ENCODE measurements at places on chromosomes 4 and X.

- no peak for DNase-seq
These were observed at the start of gene WAS for GRCh38 chrX:48683411-48683982. Gene WAS (plus strand): TSS chrX:48683799. CDS start chrX:48683854, 55 bp downstream.

- no peak for DNase-seq
These were observed 45.1 kb upstream of the FAM9A start for GRCh38 chrX:8846266-8846665.

DNA sequence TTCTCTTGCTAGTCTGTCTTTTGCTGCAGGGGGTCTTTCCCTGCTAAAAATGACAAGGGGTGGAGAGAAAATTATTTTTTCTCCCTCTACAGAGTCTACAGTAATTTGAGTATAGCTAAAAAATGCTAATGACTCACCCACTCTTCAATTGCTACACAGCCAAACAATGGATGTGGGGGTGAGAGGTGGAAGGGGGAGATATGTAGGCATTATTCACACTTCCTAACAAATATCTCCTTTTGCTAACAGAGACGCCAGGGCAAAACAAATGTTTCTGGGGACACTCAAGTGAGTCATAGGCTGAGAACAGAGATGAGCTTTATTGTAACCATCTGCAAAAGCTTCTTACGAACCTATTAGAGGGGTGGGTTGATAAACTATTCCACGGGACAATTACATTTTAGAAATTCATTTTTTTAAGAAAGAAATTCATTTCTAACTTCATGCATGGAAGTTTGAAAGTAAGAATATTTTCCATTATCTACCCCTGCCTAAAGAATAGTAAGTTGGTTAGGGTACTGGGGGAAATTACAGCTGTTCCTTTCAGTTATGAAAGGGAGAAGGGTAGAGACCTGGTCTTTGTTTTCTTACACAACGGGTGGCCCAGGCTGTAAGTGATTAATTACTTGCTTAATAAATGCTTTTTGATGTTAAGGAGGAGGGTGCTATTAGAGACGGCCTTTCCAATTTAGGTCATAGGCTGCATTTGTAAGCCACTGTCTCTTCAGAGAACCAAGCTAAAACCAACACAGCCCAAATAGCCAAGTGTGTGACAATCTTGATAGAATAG is 12.8 kb downstream of the SCD5 start:
- DNase-seq = no peak

DNA sequence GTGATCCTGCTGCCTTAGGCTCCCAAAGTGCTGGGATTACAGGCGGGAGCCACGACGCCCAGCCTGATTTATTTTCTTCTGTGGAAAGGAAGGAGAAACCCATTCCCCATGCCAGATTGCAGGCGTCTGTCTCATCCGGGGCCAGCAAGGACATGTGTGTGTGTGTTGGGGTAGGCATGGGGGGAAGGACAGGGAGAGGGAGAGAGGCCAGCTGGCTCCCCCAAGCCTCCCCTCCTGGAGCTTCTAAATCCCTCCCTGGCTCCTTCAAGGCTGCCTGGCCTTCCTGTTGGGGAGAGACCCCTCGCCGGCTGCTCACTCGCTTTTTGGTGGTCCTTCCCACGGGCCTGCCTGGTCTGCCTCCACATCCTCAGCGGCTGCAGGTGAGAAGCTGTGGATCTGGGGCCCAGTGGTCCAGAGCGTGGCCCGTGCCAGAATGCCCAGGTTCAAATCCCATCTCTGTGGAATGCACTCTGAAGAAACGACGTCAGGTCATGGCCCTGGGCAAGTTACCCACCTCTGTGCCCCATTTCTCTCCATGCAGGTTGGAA is 1.3 kb upstream of the PLXNB3 start:
- no peak for DNase-seq

- DNase-seq = no peak
These were observed 119.3 kb downstream of the AFF1 start for GRCh38 chr4:87053802-87054767.

DNA sequence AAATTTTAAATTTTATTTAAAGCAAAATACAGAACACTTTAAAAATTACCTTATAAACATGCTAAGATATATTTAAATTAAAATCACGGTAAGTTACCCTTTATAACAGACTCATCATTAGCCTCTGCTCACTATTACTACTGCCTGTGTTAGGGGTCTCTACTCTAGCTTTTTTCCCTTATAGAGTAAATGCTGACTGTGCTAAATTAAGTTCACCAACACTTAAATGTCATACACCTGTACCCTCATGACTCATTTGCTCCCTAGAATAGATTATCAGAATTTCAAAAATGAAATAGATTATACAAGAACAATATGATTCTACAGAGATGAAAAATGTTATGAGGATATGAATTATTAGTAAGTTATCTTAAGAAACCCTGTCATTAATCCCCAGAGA is 131.1 kb upstream of the INPP4B start:
- no peak for DNase-seq

GRCh38 chrX:39335513-39336235 is 534.4 kb downstream of the MID1IP1 start:
- no peak for DNase-seq

GRCh38 chrX:88903989-88904718 is 157.1 kb downstream of the CPXCR1 start:
- no peak for DNase-seq

DNA sequence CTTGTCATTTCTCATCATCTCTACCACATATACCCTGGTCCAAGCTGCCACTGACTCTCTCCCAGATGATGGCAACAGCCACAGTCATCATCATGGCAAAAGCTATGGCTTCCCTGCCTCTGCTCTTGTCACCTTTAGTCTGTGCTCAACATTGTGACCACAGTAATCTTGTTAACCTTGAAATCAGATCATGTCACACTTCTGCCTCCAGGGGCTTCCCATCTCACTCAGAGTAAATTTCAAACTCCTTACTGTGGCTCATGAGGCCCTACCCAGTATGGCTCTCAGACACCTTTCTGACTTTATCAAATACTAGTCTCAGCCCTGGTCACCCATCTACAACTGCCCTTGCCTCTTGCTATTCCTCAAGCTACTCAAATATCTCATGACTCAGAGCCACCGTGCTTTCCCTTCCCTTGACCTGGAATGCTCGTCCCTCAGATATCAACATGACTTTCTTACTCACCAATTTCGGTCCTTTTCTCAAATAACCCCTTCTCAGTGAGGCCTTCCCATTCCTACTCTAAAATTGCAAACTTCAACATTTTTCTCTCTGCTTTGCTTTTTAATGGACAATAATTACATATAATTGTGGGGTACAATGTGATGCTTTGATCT is 41.1 kb upstream of the STIM2 start:
- no peak for DNase-seq

GRCh38 chrX:19129694-19130093 is 7.4 kb upstream of the ADGRG2 start:
- DNase-seq = no peak

GRCh38 chr4:85672116-85672515 is 197.2 kb downstream of the ARHGAP24 start:
- DNase-seq = no peak

DNA sequence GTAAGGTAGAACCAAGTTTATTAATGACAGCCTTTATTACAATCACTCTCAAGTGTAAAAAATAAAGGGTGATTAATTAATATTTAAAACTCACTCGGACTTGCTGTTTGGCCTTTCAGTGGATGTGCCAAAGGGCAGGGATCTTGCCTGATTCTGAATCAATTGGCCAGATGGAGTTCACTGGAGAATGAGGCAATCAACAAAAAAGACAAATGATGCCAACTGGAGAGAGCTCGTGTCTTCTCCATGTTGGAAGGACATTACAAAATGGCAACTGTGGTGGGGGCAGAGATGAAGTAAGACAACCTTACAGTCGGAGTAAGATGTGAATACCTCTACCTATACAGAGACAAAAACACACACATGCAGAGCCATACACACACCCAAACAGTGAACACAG is 188.0 kb downstream of the TSPAN5 start:
- DNase-seq = no peak

GRCh38 chr4:74377714-74378113 is 12.8 kb downstream of the EREG start:
- no peak for DNase-seq

DNA sequence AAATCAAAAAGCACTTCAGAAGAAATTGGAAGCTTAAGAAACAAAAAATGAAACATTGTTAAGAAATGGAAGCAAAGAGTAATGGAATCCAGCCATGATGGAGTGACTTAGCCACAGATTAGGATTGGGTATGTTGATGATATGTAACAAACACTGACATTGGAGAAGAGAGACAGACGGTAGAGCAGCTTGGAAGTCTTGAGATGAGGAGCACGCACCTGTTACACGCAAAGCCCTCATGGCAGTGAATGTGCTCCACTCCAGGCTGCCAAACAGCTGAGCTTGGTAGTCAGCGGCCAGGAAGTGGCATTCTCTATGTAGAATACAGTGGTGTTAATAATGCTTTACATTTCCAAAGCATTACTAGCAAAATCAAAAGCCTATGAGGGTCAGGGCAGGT is 56.9 kb upstream of the GPRIN3 start:
- no peak for DNase-seq

DNA sequence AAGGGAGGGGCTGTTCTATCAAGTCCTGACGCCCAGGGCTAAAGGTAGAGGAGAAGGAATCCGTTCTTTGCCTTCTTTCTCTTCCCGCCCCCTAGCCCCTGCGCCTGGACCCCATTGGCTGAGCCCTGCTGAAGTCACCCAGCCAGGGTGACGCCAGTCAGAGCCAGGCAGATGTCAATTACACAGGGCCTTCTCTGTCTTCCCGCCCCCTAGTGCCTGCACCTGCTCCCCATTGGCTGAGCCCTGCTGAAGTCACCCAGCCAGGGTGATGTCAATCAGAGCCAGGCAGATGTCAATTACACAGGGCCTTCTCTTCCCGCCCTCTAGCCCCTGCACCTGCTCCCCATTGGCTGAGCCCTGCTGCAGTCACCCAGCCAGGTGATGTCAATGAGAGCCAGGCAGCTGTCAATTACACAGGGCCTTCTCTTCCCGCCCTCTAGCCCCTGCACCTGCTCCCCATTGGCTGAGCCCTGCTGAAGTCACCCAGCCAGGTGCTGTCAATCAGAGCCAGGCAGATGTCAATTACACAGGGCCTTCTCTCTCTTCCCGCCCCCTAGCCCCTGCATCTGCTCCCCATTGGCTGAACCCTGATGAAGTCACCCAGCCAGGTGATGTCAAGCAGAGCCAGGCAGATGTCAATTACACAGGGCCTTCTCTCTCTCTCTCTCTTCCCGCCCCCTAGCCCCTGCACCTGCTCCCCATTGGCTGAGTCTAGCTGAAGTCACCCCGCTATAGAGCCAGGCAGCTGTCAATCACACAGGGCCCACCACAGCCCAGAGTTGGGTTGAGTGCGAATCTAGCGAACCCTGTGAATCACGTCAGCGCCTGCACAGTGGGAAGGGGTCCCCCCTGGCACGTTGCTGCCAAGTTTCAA is 46.4 kb downstream of the ASMT start:
- DNase-seq = peak; percentile 27

DNA sequence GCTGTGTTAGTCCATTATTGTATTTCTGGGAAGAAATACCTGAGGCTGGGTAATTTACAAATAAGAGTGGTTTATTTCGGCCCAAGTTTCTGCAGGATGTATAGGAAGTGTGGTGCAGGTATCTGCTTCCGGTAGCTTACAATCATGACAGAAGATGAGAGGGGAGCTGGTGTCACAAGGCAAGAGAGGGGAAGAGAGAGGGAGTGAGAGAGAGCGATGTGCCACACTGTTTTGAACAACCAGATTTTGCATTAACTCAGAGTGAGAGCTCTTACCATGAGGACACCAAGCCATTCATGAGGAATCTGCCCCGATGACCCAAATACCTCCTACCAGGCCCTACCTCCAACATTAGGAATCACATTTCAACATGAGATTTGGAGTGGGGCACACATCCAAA is 627.6 kb upstream of the FRG1 start:
- DNase-seq = no peak
